ENCODE measurements at places on chromosomes 1 and 21.

GRCh38 chr1:241485145-241485544, 34.4 kb downstream of the FH start:
- no peak for DNase-seq

DNA sequence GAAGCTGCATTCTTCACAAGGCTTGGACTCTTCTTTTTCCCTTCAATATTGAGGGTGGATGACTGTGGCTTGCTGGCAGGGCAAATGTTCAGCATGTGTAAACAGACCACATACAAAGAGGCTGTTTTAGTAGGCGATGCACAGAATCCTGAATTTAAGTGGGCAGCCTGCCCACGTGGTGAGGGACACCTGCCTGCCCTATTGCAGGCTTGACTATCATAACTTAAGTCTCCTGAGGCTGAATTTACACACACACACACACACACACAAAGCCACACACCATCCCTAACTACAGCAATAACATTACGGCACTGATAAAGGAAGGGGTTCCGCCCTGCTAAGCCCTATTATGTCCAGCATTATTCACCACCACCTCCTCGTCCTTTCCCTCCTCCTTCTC, 15.9 kb downstream of the SYT2 start:
- DNase-seq: no peak

GRCh38 chr21:32562426-32562825, 22.9 kb downstream of the TCP10L start:
- no peak for DNase-seq

GRCh38 chr1:172252321-172252720, 168.2 kb upstream of the C1orf105 start:
- no peak for DNase-seq

DNA sequence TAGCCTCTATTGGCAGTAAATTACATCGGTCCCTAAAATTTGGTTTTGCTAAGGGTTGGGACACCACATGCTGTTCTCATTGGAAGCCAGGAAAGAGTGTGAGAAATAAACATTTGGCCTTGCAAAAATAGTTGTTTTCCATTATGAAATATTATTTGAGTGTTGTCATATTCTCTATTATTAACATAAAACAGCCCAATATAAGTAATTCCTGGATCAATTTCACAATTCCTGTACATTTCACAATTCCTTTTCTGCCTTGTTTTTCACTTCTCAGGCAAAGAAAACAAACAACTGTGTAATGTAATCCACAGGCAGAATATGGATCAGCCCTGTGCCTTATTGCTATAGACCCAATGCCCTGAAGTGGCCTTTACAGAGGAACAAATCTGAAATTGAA, 40.5 kb downstream of the C1orf87 start:
- no peak for DNase-seq

- DNase-seq: no peak
Measured at GRCh38 chr1:229148743-229149142, 122.2 kb upstream of the RAB4A start.

- no peak for DNase-seq
Measured at GRCh38 chr1:174217787-174218574, 58.7 kb downstream of the RABGAP1L start.

GRCh38 chr21:29181799-29182470, 51.5 kb downstream of the MAP3K7CL start:
- no peak for DNase-seq
